ENCODE measurements at places on chromosomes 6 and 20. TPM values are rescaled to one million over a fixed set of nuclear protein-coding genes. Genes with fewer than 3 reads are reported as not detected.

BPIFA1 gene
- total RNA-seq, result not detected

DEFB123 gene
- total RNA-seq, result not detected

GPRC6A gene
- not detected for total RNA-seq

STMND1 gene
- not detected for total RNA-seq

LINC00237 gene
- total RNA-seq, result not detected

Measured in hematopoietic multipotent progenitor cell (in vitro differentiated cells).